Activated naive CD8-positive, alpha-beta T cell treated with anti-CD3 and anti-CD28 coated beads, Interleukin-2, amount 10 ng/mL, durations not matched to agents 7 days and 5 days (primary cell): ENCODE measurements at places on chromosomes 3 and 15.

- peaks cover 1% of the 10 kb centered on the region for H3K36me3 ChIP-seq
- H3K27ac ChIP-seq = no peak overlapping the region
- no peak overlapping the region for H3K4me3 ChIP-seq
- DNase-seq = no peak
- peaks cover 22% of the 10 kb centered on the region for H3K4me1 ChIP-seq
- H3K27me3 ChIP-seq = peaks cover 6% of the 10 kb centered on the region
Measured at GRCh38 chr15:39788108-39788507, 5.5 kb upstream of the FSIP1 start.

DNA sequence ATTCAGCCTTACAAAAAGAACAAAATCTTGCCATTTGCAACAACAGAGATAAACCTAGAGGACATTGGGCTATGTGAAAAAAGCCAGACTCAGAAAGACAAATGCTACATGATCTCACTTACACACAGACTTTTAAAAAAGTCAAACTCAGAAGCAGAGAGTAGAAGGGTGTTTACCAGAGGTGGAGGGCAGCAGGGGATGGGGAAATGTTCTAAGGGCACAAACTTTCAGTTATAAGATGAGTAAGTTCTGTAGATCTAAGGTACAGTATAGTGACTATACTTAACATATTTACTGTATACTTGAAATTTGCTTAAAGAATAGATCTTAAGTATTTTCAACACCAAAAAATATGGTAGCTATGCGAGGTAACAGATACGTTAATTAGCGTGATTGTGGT is 3.0 kb downstream of the MYEF2 start:
- no peaks in the 10 kb centered on the region for H3K27me3 ChIP-seq
- peaks cover 21% of the 10 kb centered on the region for H3K4me1 ChIP-seq
- no peak overlapping the region for H3K4me3 ChIP-seq
- H3K27ac ChIP-seq = no peak overlapping the region
- H3K36me3 ChIP-seq = peaks cover 20% of the 10 kb centered on the region

- no peak for DNase-seq
- H3K4me1 ChIP-seq = no peaks in the 10 kb centered on the region
- H3K27ac ChIP-seq = no peak overlapping the region
- H3K4me3 ChIP-seq = no peak overlapping the region
- H3K36me3 ChIP-seq = no peaks in the 10 kb centered on the region
Measured at GRCh38 chr15:78397382-78397781, 40.6 kb upstream of the IREB2 start.

DNA sequence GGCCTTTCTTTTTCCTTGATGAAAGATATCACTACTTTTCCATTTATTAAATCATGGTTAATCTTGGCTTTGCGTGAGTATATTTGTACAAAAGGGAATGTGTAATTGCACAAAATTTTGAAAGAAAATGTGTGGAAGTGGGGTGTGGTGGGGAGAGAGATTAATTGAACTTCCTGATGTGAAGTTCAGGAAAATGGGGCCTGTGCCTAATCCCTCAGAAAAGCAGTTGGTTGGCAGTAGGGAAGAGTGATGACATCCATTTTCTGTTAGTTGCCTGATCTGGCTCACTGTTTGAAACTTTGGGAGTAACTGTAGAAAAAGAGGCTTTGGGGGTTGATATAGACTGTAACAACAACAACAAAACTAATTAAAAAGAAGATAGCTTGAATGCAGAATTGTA is 10.8 kb upstream of the IL20RB start:
- no peaks in the 10 kb centered on the region for H3K27me3 ChIP-seq
- no peak for DNase-seq
- H3K27ac ChIP-seq = no peak overlapping the region
- H3K36me3 ChIP-seq = peaks cover 27% of the 10 kb centered on the region
- H3K4me3 ChIP-seq = no peak overlapping the region
- H3K4me1 ChIP-seq = peaks cover 12% of the 10 kb centered on the region

- DNase-seq = no peak
- H3K36me3 ChIP-seq = no peaks in the 10 kb centered on the region
- H3K27me3 ChIP-seq = no peaks in the 10 kb centered on the region
- no peak overlapping the region for H3K4me3 ChIP-seq
- no peak overlapping the region for H3K27ac ChIP-seq
Measured at GRCh38 chr3:85330071-85330470, 371.3 kb downstream of the CADM2 start.

- no peaks in the 10 kb centered on the region for H3K27me3 ChIP-seq
- no peak for DNase-seq
- H3K36me3 ChIP-seq = peaks cover 36% of the 10 kb centered on the region
- H3K4me3 ChIP-seq = no peak overlapping the region
- H3K4me1 ChIP-seq = peaks cover 2% of the 10 kb centered on the region
Measured at GRCh38 chr3:196932600-196932999, 9.7 kb downstream of the NCBP2 start.

DNA sequence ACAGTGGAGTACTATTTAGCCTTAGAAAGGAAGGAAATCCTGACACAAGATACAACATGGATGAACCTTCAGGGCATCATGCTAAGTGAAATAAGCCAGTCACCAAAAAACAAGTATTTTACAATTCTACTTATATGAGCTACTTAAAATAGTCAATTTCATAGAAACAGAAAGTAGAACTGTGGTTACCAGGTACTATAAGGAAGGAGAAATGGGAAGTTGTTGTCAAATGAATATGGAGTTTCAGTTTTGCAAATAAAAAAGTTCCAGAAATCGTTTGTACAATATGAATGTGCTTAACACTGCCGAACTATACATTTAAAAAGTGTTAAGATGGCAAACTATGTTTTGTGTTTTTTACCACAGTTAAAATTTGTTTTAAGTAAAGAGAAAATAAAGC is 26.8 kb downstream of the TRANK1 start:
- peaks cover 26% of the 10 kb centered on the region for H3K4me1 ChIP-seq
- peak overlapping the region; percentile 65 for H3K4me3 ChIP-seq
- H3K27me3 ChIP-seq = no peaks in the 10 kb centered on the region
- H3K27ac ChIP-seq = peak overlapping the region; percentile 73
